Left colon (tissue), 2 donors: ENCODE measurements at places on chromosomes 4 and X. TPM values are rescaled to one million over a fixed set of nuclear protein-coding genes. Genes with fewer than 3 reads are reported as not detected.

- DNase-seq = no peak
These were observed 84.4 kb upstream of the ARMCX2 start for GRCh38 chrX:101744085-101744484.

DNA sequence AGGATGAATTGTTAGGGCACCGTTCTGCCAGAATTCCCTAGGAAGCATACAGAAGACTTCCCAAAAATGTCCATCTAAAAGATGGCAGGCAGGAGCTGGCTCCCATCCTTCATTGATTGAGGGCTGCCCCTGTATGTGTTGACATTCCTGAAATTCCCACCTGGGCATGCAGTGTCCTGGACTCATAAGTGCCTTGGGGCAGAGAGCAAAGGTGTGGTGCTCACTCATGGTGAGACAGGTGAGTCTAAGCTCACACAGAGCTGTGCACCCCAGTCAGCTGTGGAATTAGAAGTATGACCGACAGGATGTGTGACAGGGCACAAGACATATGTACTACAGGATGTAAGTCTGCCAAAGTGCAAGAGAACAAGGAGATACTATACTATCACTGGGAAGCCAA, 271.9 kb downstream of the MID1IP1 start:
- no peak for DNase-seq

- no peak for DNase-seq
These were observed 933.9 kb upstream of the EPHA5 start for GRCh38 chr4:66604192-66604591.

Gene HDX
- 2.2 TPM for total RNA-seq

Gene CYLC1
- not detected for total RNA-seq
